ENCODE measurements at places on chromosomes 4 and X.

- DNase-seq = peak; percentile 54
These were observed 19.8 kb upstream of the FMR1 start for GRCh38 chrX:147891896-147892295.

GRCh38 chrX:140712413-140713173 lies 3.0 kb downstream of the LINC00632 start:
- peak; percentile 68 for DNase-seq

DNA sequence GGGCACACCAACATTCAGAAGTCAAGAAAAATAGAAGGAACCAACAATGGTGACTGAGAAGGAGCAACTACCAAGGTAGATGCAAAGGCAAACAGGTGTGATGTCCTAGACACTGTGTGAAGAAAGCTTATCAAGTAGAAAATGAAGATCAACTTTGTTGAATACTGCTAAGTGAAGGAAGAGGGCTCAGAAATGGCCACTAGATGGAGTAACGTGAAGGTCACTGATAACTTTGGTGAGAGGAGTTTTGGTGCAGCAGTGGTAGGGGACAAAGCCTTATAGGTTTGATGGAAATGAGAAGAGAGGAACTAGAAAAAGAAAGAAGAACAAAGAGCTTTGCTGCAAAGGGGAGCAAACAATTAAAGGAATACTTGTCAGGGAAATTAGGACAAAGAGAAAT lies 23.5 kb downstream of the OTC start:
- peak; percentile 4 for DNase-seq

DNA sequence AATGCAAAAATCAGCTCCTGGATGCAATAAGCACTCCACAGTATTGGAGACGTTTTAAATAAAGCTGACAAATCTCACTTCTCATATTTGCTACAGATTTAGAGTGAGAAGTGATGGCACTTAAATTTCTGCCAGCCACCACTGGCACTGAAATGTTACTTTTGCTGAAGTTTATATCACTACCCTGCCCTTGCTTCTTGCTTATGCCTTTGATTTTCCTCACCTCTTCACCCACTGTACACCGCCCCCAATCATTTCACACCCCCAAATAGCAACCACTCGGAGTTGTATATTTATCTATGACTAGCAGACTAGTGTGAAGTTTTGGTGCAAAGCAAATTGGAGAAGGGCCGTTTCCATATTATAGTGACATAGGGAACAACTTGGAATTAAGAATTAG lies 19.9 kb upstream of the SLC7A11 start:
- no peak for DNase-seq

- DNase-seq = no peak
These were observed 121.8 kb downstream of the FHIP1A start for GRCh38 chr4:151530783-151531182.

DNA sequence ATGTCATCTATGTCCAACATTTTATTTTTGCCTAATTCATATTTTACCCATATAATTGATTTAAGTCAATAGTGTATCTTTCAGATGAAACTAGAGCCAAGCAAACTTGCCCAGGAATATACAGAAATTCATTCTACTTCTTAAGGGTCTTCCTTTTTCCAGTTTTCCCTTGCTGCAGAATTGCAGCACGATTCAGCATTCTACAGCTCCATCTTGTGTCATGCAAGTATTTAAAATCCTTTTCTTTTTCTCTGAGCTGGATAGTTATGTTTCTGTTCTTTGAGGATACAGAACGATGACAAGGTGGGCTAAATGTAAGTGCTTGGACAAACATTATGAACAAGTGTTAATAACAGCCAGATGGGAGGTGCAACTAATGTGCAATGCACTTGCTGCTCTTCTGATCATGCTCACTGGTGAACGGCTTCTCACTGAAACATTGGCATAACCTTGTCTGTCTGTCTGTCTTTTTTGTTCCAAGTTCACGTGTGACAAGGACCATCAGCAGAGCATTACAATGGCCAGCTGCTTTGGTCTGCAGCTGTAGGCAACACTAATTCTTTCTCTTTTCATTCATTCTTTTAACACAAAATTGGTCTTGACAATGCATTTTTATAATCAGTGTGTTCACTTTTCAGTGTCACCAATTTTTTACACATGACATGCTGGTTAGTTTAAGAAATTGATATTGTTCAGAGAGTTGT lies 1821.7 kb downstream of the ARAP2 start:
- peak; percentile 20 for DNase-seq

DNA sequence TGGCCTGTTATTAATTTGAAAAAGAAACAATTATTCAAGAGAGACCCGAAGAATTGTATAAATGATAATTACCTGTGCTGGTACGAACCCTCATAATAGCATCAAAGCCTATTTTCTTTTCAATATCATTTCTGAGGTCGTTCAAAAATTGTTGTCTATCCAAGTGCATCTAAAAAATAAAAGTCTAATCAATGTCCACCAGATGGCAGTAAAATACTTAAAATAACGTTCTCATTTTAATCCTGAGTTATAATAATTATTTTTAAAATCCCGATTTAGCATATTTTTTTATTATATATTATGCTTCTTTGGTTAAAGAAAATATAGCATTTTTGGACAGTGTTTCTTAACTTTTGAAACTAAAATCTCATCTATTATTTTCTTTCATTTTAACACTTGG lies 55.7 kb downstream of the METTL14 start:
- DNase-seq = no peak

DNA sequence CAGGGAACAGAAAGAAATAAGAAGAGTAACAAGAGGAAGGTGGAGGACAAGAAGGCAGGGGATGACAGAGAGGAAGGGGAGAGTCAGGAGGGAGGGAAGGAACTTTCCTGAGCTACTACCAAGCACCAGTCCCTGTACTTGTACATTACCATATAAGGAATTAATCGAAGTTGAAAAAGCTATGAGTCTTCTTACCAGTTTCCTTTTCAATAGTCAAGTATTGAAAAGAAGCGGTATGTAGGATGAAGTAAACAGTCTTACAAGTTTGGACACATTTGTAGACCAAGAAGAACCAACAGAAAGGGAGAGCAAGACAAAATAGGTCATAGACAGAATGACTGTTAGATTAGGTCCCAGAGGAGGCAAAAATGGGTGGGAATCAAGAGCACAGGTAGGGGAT lies 629.7 kb upstream of the DIPK2B start:
- DNase-seq = no peak

GRCh38 chr4:75800972-75801371 lies 76.6 kb downstream of the USO1 start:
- peak; percentile 28 for DNase-seq

- peak; percentile 75 for DNase-seq
These were observed 62.6 kb downstream of the TRIML1 start for GRCh38 chr4:188201851-188202250.

DNA sequence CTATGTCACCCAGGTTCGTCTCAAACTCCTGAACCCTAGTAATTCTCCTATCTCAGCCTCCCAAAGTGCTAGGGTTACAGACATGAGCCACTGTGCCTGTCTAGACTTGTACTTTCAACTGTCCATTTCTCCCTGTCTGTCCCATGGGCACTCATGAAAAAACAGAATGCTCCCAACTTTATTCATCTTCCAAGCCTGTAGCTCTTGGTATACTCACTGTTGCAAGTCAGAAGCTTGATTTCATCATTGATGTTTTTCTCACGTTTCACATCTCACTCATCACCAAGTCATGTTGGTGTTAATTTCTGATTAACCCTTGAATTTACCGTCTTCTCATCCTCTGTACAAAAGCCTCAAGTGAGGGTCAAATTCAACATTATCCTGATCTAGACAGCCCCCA lies 7.3 kb upstream of the SRP72 start:
- DNase-seq = no peak

DNA sequence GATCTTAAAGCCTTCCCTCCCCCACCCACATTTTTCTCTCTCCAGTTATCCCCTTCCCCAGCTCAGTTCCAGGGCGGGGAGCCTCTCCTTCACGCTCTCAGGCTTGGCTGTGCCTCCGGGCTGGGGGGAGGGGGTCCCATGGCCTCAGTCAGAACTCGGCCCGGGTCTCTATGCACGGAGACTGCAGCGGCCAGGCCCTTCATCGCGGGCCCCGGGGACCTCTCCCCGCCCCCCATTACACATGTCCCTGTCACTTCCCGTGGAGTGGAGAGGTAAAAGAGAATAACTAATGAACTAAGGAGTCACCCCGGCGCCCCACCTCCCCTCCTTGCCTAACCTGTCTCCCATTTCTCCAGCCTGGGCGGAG lies 838 bp upstream of the PRICKLE3 start:
- no peak for DNase-seq

- no peak for DNase-seq
These were observed 430.6 kb downstream of the BCOR start for GRCh38 chrX:39667191-39667590.

DNA sequence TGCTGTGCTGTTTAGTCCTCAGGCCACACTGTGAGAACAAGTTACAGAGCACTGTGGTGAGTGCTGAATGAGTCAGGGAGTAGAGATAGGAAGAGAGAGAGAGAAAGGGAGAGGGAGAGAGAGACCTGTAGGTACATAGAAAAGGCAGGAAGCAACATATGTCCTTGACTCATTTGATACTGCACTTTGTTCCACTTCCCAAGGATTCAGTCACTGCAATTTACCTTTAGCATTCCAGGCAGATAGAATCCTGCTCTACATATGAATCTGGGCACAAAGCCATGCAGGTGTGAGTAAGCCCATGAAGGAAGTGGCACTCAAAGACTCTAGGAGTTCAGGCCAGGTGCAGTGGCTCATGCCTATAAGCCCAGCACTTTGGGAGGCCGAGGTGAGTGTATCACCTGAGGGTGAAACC lies 1.0 kb upstream of the DAPP1 start:
- peak; percentile 40 for DNase-seq

GRCh38 chr4:158316264-158316663 lies 106.0 kb downstream of the TMEM144 start:
- peak; percentile 23 for DNase-seq

- no peak for DNase-seq
These were observed 77.4 kb downstream of the TBL1X start for GRCh38 chrX:9542106-9542760.

- no peak for DNase-seq
These were observed 6.5 kb upstream of the JAKMIP1 start for GRCh38 chr4:6206771-6207290.

DNA sequence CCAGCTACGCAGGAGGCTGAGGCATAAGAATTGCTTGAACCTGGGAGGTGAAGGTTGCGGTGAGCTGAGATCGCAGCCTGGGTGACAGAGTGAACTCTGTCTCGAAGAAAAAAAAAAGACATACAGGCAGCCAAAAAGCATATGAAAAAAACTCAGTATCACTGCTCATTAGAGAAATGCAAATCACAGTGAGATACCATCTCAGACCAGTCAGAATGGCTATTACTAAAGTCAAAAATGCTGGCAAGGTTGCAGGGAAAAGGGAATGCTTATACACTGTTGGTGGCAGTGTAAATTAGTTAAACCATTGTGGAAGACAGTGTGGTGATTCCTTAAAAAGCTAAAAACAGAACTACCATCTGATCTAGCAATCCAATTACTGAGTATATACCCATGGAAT lies 123.1 kb downstream of the CHIC2 start:
- DNase-seq = no peak

DNA sequence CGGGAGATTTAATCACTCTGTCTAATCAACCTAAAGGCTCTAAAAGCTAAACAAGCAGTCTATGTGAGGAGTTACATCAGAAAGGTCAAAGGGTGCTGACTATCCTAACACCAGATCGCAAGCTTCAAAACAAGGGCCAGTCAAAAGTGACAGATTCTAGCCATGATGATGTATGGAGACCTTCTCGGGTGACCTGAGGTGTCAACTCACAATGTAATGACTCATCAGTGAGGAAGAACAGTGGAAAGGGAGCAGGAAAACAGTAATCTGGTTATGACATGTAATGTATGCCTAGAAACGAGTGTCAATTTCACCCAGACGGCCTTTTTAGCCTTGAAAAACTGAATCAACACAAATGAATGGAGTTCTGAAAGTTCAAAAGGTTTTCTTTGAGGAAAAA lies 375.3 kb downstream of the IDS start:
- peak; percentile 1 for DNase-seq

DNA sequence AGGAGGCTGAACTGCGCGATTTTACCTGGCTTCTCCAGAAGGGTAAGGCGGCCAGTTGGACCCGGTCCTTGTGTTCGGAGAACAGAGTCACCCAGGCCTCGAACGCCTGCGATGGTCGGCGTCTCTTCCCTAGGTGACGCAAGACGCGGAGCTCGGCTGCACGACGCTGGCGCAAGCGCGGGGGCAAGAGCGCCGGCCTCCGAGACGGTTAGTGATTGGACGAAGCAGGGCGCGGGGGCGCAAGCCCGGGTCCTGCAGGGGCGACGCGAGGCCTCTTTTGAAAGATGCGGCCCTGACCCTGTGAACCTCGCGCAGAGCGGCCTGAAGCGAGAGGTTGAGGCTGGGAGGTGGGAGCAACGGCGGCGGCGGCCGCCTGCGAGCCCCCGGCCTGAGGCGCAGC lies 428 bp downstream of the ADAD1 start:
- DNase-seq = no peak

DNA sequence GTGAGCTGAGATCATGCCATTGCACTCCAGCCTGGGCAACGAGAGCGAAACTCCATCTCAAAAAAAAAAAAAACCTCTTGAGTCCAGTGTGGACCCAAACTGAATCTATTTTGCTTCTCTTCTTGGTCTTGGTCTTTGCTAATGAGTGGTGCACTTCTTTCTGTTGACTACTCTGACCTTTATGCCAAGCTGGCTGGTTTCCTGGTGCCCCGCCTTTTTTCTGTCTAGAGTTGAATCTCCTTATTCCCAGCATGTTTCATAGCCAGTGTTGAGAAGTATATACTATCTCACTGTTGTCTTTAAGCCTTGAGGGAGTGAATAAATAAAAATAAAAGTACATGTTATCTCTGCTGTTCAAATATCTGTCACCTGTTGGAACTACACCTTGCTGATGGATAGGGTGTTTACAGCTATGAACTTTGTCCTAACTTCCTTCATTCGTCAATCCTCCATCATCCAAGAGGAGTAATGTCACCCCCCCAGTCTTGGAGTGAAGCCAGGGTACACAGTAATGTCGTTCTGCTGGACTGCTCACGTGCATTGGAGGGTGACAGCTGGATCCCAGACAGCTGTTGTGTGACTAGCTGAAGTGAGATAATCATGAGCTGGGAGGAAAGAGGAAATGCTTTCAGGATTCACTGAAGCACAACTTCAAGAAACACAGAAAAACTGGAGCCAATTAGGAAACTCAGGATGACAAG lies 99.3 kb upstream of the PRKG2 start:
- peak; percentile 33 for DNase-seq

All from M059J (cell line).